ENCODE measurements at places on chromosomes 13 and 19. TPM values are rescaled to one million over a fixed set of nuclear protein-coding genes. Genes with fewer than 3 reads are reported as not detected.

DNA sequence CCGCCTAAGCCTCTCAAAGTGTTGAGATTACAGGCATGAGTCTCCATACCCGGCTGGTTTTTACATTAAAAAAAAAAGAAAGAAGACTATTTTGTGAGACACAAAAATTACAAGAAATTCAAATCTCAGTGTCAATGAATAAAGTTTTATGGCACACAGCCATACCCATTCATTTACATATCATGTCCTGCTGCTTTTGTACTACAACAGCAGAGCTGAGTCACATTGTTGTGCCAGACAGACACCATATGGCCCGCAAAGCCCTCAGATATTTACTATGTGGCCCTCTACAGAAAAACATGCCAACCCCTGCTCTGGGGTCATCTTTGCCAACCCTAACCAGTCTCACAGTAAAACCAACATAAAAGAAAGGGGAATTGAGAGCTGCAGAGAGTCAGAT lies 5.3 kb downstream of the SMIM7 start:
- no peak overlapping the region for H3K4me3 ChIP-seq
- H3K27ac ChIP-seq: no peak overlapping the region
- no peaks in the 10 kb centered on the region for H3K27me3 ChIP-seq
- peaks cover 25% of the 10 kb centered on the region for H3K36me3 ChIP-seq

DNA sequence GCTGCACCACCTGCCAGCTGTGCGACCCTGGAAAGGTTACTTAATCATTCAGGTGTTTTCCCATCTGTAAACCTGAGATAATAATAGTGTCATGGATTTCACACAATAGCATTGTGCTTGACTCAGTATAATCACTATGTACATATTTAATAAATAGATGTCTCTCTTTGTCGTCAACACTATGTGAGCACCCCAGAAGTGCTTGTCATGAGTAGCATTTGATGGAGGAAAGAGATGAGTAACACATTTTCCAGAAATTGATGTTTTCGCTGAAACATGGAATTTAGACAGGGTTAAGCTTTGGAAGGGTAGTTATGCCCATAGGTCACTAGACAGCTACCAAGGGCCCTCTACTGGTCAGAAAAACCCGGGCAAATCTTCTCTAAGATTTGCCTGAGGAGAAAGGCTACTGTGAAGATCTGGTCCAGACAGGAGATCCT lies 9.5 kb upstream of the MBNL2 start:
- no peaks in the 10 kb centered on the region for H3K36me3 ChIP-seq
- H3K27me3 ChIP-seq: no peaks in the 10 kb centered on the region
- no peaks in the 10 kb centered on the region for H3K4me1 ChIP-seq
- no peak overlapping the region for H3K27ac ChIP-seq
- H3K4me3 ChIP-seq: no peak overlapping the region

DNA sequence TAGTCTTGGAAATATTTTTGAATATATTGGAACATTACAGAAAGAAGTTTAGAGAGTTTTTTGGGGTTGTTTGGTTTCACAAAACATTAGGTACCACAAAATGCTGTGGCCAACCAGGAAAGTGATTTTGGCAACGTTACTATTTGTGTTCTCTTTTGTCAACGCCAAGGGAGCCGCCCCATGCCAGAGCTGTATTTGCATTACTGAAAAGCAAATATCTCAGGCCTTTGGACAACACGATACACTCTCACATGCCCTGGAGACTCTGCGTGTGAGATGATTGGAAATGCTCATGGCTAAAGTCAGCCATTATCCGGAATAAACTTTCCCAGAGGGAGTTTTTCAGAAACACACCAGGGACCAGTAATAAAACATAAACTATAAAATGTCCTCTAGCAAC lies 324.6 kb downstream of the SHISA2 start:
- H3K27me3 ChIP-seq: no peaks in the 10 kb centered on the region
- H3K36me3 ChIP-seq: no peaks in the 10 kb centered on the region
- no peaks in the 10 kb centered on the region for H3K4me1 ChIP-seq
- H3K4me3 ChIP-seq: no peak overlapping the region
- H3K27ac ChIP-seq: no peak overlapping the region

The CEACAM19 gene
- polyA plus RNA-seq: 4.0 TPM

The FUT1 gene
- polyA plus RNA-seq: 7.4 TPM

DNA sequence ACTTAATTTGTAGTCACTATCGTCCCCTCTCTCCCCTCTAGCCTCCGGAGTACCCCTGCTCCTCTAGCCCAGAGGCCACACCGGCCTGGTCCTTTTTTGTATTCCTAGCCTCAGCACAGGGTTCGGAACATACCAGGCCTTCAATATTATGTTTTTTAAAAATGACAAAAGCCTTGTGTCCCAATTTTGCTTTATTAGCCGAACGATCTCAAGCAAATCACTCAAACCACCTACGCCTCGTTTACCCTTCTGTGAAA lies 463 bp upstream of the POMP start:
- no peaks in the 10 kb centered on the region for H3K27me3 ChIP-seq
- H3K27ac ChIP-seq: peak overlapping the region; percentile 65
- H3K4me3 ChIP-seq: peak overlapping the region; percentile 93
- H3K36me3 ChIP-seq: peaks cover 9% of the 10 kb centered on the region

DNA sequence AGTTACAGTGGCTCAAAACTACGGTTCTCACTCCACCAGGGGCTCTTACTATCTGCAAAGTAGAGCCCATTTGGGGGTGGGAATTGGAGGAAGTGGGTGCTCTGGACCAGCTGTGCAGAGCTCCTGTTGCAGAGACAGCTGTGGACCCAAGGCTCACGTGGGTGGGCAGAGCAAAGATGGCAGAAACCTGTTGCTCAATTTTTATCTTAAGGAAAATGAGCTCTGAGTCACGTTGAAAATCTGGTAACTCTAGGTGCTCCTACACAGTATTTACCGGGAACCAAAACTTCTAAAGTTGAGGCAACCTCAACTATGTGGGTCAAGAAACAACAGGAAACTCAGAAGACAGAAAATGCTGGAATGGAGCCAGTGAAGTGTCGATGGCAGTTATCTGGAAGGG lies 30.2 kb upstream of the SLC15A1 start:
- no peaks in the 10 kb centered on the region for H3K27me3 ChIP-seq
- H3K4me1 ChIP-seq: no peaks in the 10 kb centered on the region
- H3K4me3 ChIP-seq: no peak overlapping the region
- DNase-seq: no peak
- H3K27ac ChIP-seq: no peak overlapping the region

- H3K36me3 ChIP-seq: no peaks in the 10 kb centered on the region
- H3K4me1 ChIP-seq: no peaks in the 10 kb centered on the region
- H3K4me3 ChIP-seq: no peak overlapping the region
- no peak for DNase-seq
These were observed 75.3 kb upstream of the GPC6 start for GRCh38 chr13:93151277-93151676.

The ONECUT3 gene
- polyA plus RNA-seq: not detected

DNA sequence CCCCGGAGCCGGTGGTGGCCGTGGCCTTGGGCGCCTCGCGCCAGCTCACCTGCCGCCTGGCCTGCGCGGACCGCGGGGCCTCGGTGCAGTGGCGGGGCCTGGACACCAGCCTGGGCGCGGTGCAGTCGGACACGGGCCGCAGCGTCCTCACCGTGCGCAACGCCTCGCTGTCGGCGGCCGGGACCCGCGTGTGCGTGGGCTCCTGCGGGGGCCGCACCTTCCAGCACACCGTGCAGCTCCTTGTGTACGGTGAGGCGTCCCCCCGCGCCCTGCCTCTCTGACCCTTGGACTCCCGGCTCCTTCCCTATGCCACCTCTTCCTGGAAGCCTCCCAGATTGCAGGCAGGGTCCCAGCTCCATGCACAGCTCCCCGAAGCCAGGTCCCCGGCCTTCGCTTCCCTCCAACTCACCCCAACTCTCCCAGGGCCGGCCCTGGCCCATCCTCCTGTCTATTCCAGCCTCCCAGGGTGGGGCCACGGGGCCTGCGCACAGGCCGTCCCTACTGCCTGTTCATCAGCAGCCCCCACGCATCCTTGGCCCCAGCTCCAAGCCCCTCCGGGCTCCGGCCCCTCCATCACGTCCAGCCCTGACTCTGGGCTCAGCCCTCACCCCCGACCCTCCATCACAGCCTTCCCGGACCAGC lies 1.7 kb downstream of the MADCAM1 start:
- peaks cover 20% of the 10 kb centered on the region for H3K27me3 ChIP-seq
- DNase-seq: no peak
- peaks cover 13% of the 10 kb centered on the region for H3K4me1 ChIP-seq
- no peak overlapping the region for H3K27ac ChIP-seq

DNA sequence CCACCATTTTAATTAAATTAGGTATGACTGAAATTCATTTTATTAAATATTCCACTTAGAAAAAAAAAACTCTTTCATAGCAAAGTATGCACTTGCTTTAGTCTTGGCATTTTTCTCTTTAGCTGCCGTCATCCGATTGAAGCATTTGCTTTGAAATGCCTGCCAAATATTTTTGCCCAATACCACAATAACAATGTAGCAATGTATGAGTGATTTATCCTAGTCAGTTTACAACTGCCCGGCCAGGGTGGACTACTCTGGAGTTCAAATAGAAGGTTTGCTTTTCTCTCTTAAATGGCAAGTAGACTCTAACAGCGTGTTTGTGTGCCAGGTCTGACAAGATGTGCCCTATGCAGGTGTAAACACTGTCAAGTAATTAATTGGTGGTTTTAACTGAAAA lies 675.3 kb upstream of the SGCG start:
- no peak overlapping the region for H3K4me3 ChIP-seq
- H3K36me3 ChIP-seq: no peaks in the 10 kb centered on the region
- H3K4me1 ChIP-seq: no peaks in the 10 kb centered on the region
- no peaks in the 10 kb centered on the region for H3K27me3 ChIP-seq
- no peak for DNase-seq
- no peak overlapping the region for H3K27ac ChIP-seq

The PRTN3 gene
- 3.1 TPM for polyA plus RNA-seq

DNA sequence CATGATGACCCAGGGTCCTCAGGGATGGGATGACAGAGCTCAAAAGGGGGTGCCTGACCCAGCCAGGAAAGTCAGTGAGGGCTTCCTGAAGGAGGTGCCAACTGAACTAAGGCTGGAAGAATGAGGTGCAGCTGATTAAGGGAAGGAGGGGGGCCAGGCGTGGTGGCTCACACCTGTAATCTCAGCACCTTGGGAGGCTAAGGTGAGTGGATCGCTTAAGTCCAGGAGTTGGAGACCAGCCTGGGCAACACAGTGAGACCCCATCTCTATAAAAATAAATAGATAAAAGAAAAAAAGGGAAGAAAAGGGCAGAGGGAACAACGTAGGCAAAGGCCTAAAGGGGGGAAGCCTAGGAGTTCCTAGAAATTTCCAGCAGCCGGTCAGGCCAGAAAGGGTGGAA lies 9.1 kb upstream of the LYPD3 start:
- no peak for DNase-seq
- peak overlapping the region; percentile 55 for H3K4me3 ChIP-seq
- no peaks in the 10 kb centered on the region for H3K36me3 ChIP-seq
- no peaks in the 10 kb centered on the region for H3K4me1 ChIP-seq

The GAS6 gene
- polyA plus RNA-seq: 37.3 TPM

The RFPL4AL1 gene
- not detected for polyA plus RNA-seq

DNA sequence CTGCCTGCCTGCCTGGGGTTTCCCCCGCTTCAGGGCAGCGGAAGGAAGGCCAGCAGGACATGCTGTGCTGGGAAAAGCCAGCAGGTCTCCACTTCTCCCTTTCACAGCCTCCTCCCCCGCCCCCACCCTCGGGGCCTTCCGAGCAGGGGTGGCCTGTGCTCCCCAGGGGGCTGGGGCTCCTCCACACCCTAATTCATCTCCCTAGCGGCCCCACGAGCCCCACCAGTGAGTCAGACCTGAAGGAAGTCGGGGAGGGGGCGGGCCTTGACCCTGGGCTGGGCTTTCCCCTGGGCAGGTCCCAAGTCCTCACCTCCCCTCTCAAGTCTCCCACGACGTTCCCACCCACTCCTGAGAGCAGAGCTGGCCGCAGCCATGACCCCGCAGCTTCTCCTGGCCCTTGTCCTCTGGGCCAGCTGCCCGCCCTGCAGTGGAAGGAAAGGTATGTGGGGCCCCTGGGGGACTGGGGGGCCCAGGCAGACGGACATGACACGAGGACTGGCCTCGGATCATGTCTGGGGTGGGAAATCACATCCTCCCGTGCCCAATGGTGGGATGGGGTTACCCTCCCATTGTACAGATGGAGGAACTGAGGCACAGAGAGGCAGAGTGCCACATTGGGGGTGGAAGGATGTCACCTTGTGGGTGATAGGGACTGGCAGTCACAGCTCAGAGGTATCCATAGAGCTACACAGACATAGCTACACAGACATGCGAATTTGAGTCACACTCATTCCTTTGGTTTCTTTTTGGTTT lies at the start of gene EBI3:
EBI3 (plus strand) TSS at position 345 of the 753 bp plus-strand sequence; CDS start at position 373, 28 bp downstream.
- peaks cover 4% of the 10 kb centered on the region for H3K4me1 ChIP-seq
- no peak for DNase-seq
- H3K4me3 ChIP-seq: peak within 1 kb of the TSS; percentile 20

The ATXN8OS gene
- polyA plus RNA-seq: not detected

GRCh38 chr13:67445436-67445835 lies 215.3 kb upstream of the PCDH9 start:
- H3K27ac ChIP-seq: no peak overlapping the region
- H3K36me3 ChIP-seq: no peaks in the 10 kb centered on the region
- DNase-seq: no peak
- no peaks in the 10 kb centered on the region for H3K4me1 ChIP-seq
- H3K4me3 ChIP-seq: no peak overlapping the region

- no peak overlapping the region for H3K27ac ChIP-seq
- H3K27me3 ChIP-seq: no peaks in the 10 kb centered on the region
- H3K36me3 ChIP-seq: no peaks in the 10 kb centered on the region
- no peak for DNase-seq
- peaks cover 1% of the 10 kb centered on the region for H3K4me1 ChIP-seq
These were observed 90.9 kb downstream of the SIPA1L3 start for GRCh38 chr19:37997911-37998344.

The HSPB6 gene
- polyA plus RNA-seq: 1.6 TPM

GRCh38 chr19:3359919-3360420 lies 6.4 kb upstream of the NFIC start:
- H3K4me3 ChIP-seq: no peak overlapping the region
- DNase-seq: no peak
- peaks cover 5% of the 10 kb centered on the region for H3K4me1 ChIP-seq
- peaks cover 89% of the 10 kb centered on the region for H3K27me3 ChIP-seq

GRCh38 chr13:91045351-91046034 lies 302.0 kb upstream of the MIR17HG start:
- no peaks in the 10 kb centered on the region for H3K27me3 ChIP-seq
- DNase-seq: no peak
- H3K36me3 ChIP-seq: no peaks in the 10 kb centered on the region
- no peak overlapping the region for H3K27ac ChIP-seq
- no peak overlapping the region for H3K4me3 ChIP-seq
- H3K4me1 ChIP-seq: no peaks in the 10 kb centered on the region

DNA sequence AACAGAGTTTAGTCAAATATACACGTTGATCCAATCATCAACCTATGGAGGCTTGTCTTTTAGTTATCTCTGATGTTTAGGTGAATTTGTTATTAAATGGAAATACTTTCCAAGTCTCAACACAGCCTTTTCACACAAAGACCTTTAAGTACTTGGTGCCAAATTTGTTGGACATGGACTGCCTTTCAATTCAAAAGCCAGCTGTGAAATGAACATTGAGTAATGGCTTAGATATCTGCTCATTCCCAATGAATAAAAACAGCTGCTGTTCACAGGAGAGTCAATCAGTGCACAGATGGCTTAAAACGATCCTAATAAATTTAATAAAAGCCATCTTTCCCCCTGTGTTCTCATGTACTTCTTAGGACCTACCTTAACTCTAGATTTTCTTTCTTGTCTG lies 19.9 kb upstream of the DHRS12 start:
- no peak for DNase-seq
- no peaks in the 10 kb centered on the region for H3K27me3 ChIP-seq
- H3K36me3 ChIP-seq: no peaks in the 10 kb centered on the region
- no peak overlapping the region for H3K4me3 ChIP-seq
- H3K4me1 ChIP-seq: peaks cover 7% of the 10 kb centered on the region
